ENCODE measurements at places on chromosomes 3 and 15.

DNA sequence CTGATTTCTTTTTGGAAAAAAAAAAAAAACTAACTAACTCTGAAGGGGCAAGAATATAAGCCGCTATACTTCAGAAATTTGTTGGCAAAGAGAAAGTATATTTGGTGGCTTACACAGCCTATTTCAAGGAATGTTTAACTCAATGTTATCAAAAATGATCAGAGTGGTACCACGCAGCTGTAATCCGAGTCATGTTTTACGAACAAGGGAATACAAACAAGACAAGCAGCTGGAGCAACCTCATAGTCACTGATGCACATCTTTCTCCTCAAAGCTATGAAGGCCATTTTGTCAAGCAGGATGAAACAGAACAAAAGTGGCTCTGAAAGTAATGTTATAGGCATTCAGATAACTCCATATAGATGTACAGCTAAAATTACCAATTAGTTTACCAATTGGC, 81.2 kb downstream of the SCAPER start:
- no peak overlapping the region for H3K27ac ChIP-seq
- no peaks in the 10 kb centered on the region for H3K36me3 ChIP-seq
- no peak for DNase-seq
- H3K4me1 ChIP-seq: no peaks in the 10 kb centered on the region

GRCh38 chr15:95832668-95833067, 497.8 kb upstream of the NR2F2 start:
- H3K4me3 ChIP-seq: no peak overlapping the region
- H3K27ac ChIP-seq: no peak overlapping the region
- H3K27me3 ChIP-seq: no peaks in the 10 kb centered on the region
- no peaks in the 10 kb centered on the region for H3K4me1 ChIP-seq

DNA sequence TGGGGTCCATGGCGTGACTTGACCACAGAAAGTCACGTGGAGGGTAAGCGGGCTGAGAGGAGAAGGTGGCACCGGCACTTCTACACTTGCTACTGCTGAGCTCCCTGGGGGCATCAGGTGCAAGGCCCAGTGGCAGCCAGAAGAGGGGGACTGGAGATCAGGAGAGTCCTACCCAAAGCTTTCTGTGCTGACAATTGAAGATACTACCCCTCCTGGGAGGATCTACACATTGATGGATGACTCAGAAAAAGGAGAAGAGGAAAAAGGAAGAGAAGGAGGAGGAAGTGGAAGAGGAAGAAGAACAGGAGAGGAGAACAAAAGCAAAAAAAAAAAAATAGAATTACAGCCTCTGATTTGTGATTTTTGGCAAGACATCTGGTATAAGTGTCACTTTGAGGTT, 41.2 kb downstream of the MYO5C start:
- H3K27ac ChIP-seq: no peak overlapping the region
- peaks cover 8% of the 10 kb centered on the region for H3K4me1 ChIP-seq
- DNase-seq: no peak
- peaks cover 54% of the 10 kb centered on the region for H3K36me3 ChIP-seq
- H3K4me3 ChIP-seq: no peak overlapping the region
- H3K27me3 ChIP-seq: no peaks in the 10 kb centered on the region

DNA sequence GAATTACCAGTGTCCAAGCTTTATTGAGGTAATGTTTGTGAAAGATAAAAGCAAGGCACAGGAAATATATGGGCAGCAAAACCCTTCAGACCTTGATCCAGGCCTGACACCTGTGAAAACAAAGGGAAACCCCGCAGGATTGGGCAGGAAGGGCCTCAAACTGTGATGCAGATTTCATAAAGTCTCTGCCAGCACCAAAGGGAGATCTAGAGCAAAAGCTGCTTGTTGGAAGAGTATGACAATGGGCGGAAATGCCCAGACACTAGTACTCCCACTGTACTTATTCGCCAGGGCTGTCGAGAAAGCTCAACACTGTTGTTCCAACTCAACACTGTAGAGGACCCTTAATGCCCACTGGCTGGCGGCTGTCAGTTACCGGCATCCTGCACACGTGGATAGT, 207.9 kb downstream of the CD47 start:
- H3K4me1 ChIP-seq: no peaks in the 10 kb centered on the region
- H3K4me3 ChIP-seq: no peak overlapping the region
- H3K36me3 ChIP-seq: no peaks in the 10 kb centered on the region
- no peak overlapping the region for H3K27ac ChIP-seq
- no peak for DNase-seq

GRCh38 chr3:41880387-41880786, 81.5 kb downstream of the ULK4 start:
- no peak for DNase-seq
- no peak overlapping the region for H3K4me3 ChIP-seq
- no peaks in the 10 kb centered on the region for H3K4me1 ChIP-seq
- no peaks in the 10 kb centered on the region for H3K27me3 ChIP-seq

- H3K27ac ChIP-seq: no peak overlapping the region
- no peaks in the 10 kb centered on the region for H3K27me3 ChIP-seq
- no peak for DNase-seq
- peaks cover 17% of the 10 kb centered on the region for H3K4me1 ChIP-seq
- H3K36me3 ChIP-seq: peaks cover 24% of the 10 kb centered on the region
- no peak overlapping the region for H3K4me3 ChIP-seq
Measured at GRCh38 chr3:10299175-10299574, 6.4 kb upstream of the GHRL start.

- H3K4me1 ChIP-seq: peaks cover 11% of the 10 kb centered on the region
- H3K36me3 ChIP-seq: no peaks in the 10 kb centered on the region
- no peaks in the 10 kb centered on the region for H3K27me3 ChIP-seq
- H3K4me3 ChIP-seq: no peak overlapping the region
- no peak for DNase-seq
Measured at GRCh38 chr3:72080095-72080494, 295.1 kb upstream of the PROK2 start.

DNA sequence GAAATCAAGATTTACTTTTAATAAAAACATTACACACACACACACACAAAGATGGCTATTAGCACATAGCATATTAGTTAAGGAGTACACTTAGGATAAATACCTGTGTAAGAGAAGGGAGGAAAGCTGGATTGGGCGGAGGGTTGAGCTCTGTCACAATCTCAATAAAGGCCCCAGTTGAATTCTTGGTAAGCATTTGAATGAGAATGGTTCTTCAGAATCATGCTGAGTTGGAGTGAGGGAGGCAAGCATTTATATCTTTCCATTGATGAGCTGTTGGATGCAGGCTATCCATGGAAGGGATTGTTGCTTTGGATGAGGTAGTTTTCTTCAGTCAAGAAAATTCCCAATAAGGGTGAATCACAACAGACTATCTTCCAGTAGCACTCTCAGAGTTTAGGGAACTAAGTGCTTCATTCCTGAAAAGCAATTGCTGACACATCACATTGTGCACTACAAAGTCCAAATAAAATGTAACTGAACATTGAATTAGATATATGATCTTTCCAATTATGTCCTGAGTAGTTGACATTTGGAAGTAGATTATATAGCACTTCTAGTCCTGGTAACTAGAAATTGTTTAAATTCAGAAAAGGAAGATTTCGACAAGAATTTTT, 95.7 kb downstream of the SUCNR1 start:
- H3K36me3 ChIP-seq: no peaks in the 10 kb centered on the region
- no peaks in the 10 kb centered on the region for H3K4me1 ChIP-seq
- no peaks in the 10 kb centered on the region for H3K27me3 ChIP-seq
- H3K27ac ChIP-seq: no peak overlapping the region

DNA sequence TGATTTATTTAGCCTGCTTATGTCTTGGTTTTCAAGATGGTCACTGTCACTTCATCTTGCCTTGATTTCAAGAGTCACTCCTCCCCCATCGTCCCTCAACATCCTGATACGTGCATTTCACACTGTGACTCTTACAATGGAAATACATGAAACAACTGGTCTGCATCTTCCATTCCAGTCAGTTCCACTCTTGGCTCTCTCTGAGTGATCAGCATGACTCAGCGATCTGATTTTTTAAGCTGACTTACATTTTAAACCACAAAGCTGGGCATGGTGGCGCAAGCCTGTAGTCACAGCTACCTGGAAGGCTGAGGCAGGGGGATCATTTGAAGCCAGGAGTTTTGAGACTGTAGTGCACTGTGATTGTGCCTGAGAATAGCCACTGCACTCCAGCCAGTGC, 271.2 kb upstream of the ROPN1 start:
- H3K27ac ChIP-seq: no peak overlapping the region
- peaks cover 8% of the 10 kb centered on the region for H3K4me1 ChIP-seq
- H3K27me3 ChIP-seq: no peaks in the 10 kb centered on the region
- no peak for DNase-seq
- no peaks in the 10 kb centered on the region for H3K36me3 ChIP-seq

DNA sequence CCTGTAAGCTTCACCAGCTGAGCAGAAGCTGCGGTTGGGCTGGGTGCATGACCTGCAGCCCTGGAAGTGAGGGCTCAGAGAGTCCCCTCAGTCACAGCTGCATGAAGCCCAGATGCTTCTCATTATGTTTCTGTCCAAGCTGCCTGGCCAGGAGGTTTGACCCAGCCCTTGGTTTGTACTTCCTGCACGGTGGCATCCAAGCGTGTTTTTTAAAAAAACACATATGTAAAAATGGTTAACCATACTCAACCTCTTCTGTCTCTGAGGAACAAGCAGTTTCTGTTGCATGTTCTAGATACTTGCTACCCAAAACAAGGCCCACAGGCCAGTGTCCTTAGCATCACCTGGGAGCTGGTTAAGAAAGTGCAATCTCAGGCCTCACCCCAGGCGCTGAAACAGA, 76.0 kb upstream of the ATP10A start:
- H3K27ac ChIP-seq: no peak overlapping the region
- no peaks in the 10 kb centered on the region for H3K36me3 ChIP-seq
- H3K4me1 ChIP-seq: no peaks in the 10 kb centered on the region
- H3K4me3 ChIP-seq: no peak overlapping the region
- no peaks in the 10 kb centered on the region for H3K27me3 ChIP-seq

GRCh38 chr15:40695469-40695890, 506 bp downstream of the RAD51 start:
- peaks cover 20% of the 10 kb centered on the region for H3K4me1 ChIP-seq
- peak overlapping the region; percentile 92 for H3K4me3 ChIP-seq
- DNase-seq: peak; percentile 4
- peak overlapping the region; percentile 97 for H3K27ac ChIP-seq
- peaks cover 15% of the 10 kb centered on the region for H3K36me3 ChIP-seq

DNA sequence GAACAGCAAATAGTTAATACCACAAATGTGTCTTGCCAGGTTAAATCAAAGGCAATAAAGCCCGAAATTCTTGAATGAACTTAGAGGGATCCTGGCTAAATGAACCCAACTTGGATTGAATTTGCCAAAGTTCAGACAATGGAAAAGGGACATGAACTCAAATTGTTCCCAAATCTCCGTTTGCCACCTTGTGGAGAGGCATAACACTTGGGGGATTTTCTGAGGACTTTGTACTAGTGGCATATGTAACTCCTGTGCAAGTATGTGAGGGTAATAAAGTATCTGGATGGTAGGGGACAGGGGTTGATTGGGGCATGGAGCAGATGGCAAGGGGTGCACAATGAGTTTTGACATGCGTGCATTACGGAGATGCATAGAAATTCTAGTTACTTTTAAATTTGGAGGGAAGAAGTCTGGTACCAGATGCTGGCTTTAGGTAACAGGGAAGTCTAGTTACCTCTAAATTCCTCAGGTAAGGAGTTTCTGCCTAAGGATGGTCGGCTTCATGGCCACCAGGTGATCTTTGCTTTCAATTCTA, 1.2 kb upstream of the TCAIM start:
- no peaks in the 10 kb centered on the region for H3K36me3 ChIP-seq
- peak overlapping the region; percentile 90 for H3K4me3 ChIP-seq
- H3K4me1 ChIP-seq: peaks cover 53% of the 10 kb centered on the region
- H3K27me3 ChIP-seq: no peaks in the 10 kb centered on the region
- peak overlapping the region; percentile 96 for H3K27ac ChIP-seq

DNA sequence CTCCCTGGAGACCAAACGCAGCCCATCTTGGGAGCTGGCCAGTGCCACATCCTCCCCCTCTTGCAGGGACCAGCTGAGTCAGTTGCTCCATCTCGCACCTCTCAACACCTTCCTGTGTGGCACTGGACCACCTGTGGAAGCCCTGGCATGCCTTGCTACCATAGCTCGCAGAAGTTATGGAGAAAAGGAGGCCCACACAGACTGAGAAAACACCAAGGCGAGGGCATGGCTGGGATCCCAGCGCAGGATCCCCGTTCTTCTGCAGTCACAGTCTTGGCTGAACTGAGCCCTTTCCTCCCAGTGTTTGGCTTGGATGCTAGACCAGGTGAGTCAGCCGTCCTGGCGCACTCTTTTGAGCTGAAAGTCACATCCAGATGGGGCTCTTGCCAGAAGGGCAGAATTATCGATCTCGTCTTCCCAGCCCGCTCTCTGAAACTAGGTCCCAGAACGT, 46.9 kb downstream of the CHRD start:
- no peak for DNase-seq
- no peak overlapping the region for H3K27ac ChIP-seq
- no peak overlapping the region for H3K4me3 ChIP-seq
- H3K36me3 ChIP-seq: no peaks in the 10 kb centered on the region
- H3K4me1 ChIP-seq: no peaks in the 10 kb centered on the region

- peak; percentile 78 for DNase-seq
- H3K4me1 ChIP-seq: peaks cover 25% of the 10 kb centered on the region
- no peak overlapping the region for H3K4me3 ChIP-seq
- no peaks in the 10 kb centered on the region for H3K27me3 ChIP-seq
- no peaks in the 10 kb centered on the region for H3K36me3 ChIP-seq
Measured at GRCh38 chr3:32143849-32144757, 37.7 kb downstream of the GPD1L start.

DNA sequence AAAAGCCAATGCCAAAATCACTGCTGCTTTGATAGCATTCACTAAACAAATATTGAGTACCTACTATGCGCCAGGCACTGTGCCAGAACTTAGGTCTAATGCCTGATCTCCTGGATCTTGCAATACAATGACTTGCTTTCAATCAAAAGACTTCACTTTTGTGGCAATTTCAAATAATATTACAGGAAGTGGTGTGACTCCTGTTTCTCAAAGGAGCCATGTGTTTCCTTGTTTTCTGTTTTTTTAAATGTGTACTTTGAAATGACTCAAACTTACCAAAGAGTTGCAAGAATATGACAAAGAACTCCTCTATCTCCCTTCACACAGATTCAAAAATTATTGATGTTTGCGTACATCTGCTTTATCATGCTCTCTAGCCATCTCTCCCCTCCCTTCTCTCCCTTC, 18.3 kb downstream of the OSBPL10 start:
- peak overlapping the region; percentile 45 for H3K27ac ChIP-seq
- no peaks in the 10 kb centered on the region for H3K27me3 ChIP-seq
- H3K4me3 ChIP-seq: no peak overlapping the region
- H3K4me1 ChIP-seq: peaks cover 85% of the 10 kb centered on the region
- H3K36me3 ChIP-seq: no peaks in the 10 kb centered on the region
- peak; percentile 52 for DNase-seq

- H3K27ac ChIP-seq: no peak overlapping the region
- H3K36me3 ChIP-seq: no peaks in the 10 kb centered on the region
- H3K4me1 ChIP-seq: no peaks in the 10 kb centered on the region
- no peaks in the 10 kb centered on the region for H3K27me3 ChIP-seq
- DNase-seq: no peak
- no peak overlapping the region for H3K4me3 ChIP-seq
Measured at GRCh38 chr3:29606416-29606815, 325.5 kb downstream of the RBMS3 start.

GRCh38 chr15:80789796-80790195, 10.6 kb downstream of the CEMIP start:
- DNase-seq: no peak
- no peaks in the 10 kb centered on the region for H3K27me3 ChIP-seq
- peaks cover 29% of the 10 kb centered on the region for H3K36me3 ChIP-seq
- no peaks in the 10 kb centered on the region for H3K4me1 ChIP-seq
- no peak overlapping the region for H3K27ac ChIP-seq
